ENCODE measurements at places on chromosomes 11 and 22.

DNA sequence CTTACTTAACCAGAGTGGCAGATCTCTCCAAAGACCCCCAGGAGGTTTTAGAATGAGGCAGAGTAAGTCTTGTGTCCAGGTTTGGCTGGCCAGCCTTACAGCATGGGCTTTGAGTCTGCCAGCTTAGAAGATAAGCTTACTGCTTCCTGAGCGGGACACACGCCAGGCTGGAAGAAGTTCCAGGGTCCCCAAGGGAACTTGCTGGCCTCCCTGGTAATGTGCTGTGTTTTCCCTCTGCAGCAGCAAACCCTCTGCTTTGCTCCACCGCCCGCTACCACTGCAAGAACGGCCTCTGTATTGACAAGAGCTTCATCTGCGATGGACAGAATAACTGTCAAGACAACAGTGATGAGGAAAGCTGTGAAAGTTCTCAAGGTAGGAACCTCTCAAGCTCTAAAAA is 154.2 kb downstream of the LDLRAD3 start:
- DNase-seq: no peak

DNA sequence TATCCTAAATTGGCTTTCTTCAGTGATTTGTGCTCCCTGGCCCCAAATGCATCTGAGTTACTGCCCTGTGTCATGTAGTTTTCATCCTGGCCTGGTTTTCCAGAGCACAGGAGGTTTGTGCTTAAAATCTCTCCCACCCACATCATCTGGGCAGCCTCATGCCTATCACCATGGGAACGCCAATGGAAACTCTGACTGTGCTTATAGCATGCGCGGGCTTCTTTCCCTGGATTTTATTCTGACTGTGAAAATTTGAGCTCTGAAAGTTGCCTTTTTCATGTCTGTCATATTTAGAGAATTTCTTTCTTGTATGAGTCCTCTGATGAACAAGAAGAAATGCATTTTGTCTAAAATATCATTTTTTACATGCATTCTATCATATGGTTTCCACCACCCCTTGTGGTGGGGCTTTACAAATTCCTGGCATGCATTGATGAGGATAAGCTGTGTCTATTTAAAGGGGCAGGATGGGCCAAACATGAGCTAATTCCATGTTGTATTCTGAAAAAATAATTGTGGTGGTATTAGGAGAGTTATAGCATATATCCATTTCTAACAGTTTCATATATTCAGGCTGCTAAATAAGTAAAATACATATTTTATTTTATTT is 55.1 kb downstream of the IRAG1 start:
- no peak for DNase-seq

DNA sequence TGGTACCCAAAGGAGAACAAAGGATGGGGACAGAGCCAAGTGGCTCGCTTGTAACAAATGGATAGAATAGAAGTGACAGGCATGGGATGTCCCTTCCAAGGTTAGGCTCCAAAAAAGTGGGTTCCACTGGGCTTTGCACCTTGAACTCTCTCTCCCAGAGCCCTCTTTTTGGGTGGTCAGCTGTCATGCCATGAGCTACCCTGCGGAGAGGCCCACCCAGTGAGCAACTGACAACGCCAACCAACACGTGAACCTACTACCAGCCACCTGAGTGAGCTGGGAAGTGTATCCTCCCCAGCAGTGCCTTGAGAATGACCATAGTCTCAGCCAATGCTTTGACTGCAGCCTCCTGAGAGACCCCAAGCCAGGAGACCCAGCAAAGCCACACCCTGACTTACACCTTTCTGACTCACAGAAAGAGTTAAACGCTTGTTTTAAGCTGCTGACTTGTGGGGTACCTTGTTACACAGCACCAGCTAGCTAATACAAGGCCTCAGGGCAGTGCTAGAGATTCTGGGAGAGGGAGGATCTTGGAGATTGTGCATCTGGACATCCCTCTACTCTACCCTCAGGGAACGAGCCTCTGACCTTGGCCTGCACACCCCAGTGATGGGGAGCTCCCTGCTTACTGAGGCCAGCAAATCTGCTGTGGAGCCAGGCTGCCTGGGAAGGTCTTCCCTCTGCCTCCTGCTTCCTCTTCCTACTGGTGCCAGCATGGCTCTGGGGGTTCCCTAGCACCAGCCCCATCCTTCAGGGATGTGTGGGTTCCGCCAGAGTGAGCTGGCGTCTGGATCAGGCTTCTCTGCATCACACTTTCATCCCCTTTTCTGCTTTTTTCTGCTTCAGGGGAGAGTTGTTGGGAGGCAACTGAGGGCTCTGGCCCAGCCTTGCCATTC is 29.1 kb upstream of the RFPL3 start:
- DNase-seq: no peak

DNA sequence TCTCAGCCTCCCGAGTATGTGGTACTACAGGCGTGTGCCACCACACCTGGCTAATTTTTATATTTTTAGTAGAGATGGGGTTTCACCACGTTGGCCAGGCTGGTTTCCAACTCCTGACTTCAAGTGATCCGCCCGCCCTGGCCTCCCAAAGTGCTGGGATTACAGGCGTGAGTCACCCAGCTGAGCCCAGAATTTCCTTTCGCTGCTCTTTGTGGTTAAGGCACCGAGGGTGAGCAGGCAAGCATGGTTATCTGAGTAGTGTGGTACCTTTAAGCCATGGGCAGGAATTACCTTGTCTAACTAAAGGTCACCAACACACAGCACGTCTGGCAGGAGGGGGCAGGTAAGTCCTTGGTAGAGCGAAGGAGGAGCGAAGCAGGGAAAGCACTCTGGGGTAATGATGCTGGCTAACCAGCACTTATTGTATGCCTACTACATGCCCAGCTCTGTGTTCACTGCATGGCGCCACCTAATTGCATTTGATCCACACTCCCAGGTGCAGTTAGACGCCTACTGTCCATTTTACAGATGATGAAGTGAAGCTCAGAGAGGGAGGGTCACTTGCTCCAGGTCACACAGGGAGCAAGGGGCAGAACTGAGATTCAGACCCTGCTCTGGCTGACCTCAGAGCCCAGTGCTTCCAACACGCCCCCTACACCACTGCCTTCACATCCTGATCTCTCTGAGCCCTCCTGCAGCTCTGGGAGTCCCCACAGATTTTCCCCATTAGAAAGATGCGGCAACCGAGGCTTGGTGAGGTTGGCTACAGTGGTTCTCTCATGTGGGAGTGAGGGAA is 45.7 kb downstream of the TRIOBP start:
- DNase-seq: no peak

DNA sequence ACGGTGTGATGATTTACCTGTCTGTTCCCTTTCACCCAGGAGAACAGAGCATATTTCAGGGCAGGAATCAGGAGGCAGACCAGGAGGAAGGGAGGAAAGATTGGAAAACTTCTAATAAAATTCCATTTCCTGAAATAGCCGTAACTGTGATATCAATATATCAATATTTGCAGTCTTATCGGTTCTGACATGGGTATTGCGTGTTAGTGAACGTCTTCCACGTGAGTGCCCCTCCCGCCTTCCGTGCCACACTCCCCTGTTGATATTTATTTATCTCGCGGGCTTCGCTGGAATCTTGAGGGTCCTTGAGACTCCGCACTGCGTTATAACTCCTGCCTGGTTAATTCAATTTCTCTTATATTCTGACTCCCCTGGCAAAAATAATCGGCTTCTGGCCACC is 1160.4 kb downstream of the BRD1 start:
- no peak for DNase-seq

GRCh38 chr11:106424111-106424510 is 346.6 kb downstream of the AASDHPPT start:
- no peak for DNase-seq

- DNase-seq: no peak
Observed at GRCh38 chr22:30116362-30117117, 36.3 kb downstream of the HORMAD2 start.

DNA sequence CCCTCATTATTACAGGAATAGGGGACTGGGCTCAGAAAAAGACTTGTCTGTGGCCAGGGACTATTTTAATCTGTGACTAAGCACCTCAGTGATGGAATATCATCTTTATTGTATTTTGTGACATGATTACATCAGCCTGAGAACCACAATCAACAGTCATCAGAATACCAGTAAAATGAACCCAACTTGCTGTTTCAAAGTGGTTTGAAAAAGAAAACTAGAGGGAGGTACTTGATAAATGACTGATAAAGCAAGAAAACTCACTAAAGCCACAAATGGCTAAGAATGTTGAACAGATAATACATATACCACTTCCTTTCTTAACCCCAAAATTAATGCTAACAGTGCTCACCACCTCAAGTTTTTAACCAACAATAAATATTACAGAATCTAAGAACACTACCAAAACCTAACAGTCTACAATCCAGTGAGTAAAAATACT is 155.7 kb downstream of the ATG16L2 start:
- no peak for DNase-seq

DNA sequence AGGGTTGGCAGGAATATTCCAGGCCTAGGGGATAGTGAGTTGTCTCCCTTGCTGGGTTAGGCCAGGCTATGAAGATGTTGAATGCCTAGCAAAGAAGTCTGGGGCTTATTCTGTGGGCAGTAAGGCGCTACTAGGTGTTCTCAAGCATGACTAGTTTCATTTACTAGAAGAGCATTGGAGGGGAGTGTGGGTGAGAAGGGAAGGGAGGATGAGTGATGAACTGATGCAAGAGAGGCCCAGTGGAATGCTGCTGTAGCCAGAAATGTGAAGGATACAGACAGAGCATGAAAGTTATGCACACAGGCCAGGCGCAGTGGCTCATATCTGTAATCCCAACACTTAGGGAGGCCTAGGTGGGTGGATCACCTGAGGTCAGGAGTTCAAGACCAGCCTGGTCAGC is 33.5 kb downstream of the POU2F3 start:
- DNase-seq: no peak
